NCI-H1417 treated with DMSO at 0.1 percent for 48 hours (cell line): ENCODE measurements at places on chromosomes 2 and 18.

GRCh38 chr2:218645126-218645525 is 14.3 kb downstream of the ZNF142 start:
- no peak for DNase-seq

DNA sequence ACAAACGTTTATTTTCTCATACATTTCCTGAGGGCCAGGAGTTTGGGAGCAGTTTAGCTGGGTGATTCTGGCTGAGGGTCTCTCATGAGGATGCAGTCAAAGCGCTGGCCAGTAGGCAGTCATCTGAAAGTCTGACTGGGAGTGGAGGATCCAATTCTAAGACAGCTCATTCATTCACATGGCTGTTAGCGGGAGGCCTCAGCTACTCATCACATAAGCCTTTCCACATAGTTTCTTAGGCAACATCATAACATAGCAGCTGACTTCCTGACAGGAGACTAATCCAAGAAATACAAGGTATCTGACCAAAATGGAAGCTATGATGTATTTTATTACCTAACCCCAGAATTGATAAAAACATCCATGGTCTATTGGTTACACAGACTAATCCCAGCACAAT is 2.9 kb upstream of the MRPL44 start:
- DNase-seq = no peak

- DNase-seq = no peak
Measured at GRCh38 chr2:120279708-120280107, 27.1 kb downstream of the RALB start.

- no peak for DNase-seq
Measured at GRCh38 chr2:141423124-141423523, 707.7 kb downstream of the LRP1B start.

GRCh38 chr2:2145817-2146216 is 185.3 kb downstream of the MYT1L start:
- DNase-seq = no peak

DNA sequence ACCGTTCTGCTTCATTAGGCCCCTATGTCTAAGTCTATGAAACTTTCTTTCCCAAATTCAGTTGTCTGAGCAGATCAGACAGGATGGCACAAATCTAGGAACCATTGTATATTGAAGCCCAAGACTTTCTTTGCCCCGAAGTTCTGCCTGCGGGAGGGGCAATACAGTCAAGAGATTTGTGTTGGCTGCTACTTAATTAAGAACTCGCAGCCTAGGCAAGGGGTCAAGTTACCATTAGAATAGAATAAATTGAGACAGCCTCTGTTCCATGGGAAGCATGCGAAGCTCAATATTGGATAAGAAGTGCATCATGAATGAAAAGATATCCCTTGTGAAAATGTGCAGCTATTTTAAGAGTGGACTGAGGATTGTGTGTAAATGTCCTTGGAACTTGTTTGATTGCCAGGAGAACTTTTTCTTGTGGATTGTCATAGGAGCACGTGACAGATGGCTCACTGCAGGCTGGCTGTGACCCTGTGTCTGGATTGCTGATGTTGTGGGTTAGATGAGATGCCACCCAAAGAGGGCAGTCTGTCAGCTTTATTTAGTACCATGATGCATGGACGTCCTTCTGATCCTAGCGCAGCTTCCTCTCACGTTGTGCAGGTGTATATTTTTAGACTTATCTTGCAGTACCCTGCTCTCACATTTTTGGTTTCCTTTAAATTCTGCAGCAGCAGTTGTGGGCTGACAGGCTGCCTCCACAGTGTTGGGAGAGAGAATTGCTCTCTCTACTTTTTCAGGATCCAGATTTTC is 30.9 kb downstream of the HAUS1 start:
- no peak for DNase-seq

DNA sequence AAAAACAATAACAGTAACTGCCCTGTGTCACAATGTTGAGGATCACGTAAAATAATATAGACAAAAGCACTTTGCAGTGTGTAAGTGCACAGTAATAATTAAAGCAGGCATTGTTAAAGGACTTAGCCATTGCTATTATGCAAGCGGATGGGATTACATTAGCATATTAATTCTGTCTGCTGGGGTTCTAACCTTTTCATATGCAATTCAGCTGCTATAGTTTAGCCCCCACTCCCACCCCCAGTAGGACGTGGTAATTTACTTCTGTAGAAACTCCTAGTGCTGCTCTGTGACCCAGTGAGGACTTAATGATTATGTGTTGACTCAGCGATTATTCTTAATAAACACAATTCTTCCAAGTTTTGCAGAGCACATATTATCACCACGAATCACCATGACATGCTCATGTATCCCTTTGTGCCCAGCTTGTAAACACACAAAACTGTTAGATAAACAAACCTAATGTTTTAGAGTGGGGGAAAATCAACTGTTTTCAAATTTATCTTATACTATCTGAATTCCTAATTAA is 5.1 kb upstream of the ADAM23 start:
- DNase-seq = no peak

GRCh38 chr2:162591403-162592083 is 247.0 kb downstream of the KCNH7 start:
- DNase-seq = no peak

DNA sequence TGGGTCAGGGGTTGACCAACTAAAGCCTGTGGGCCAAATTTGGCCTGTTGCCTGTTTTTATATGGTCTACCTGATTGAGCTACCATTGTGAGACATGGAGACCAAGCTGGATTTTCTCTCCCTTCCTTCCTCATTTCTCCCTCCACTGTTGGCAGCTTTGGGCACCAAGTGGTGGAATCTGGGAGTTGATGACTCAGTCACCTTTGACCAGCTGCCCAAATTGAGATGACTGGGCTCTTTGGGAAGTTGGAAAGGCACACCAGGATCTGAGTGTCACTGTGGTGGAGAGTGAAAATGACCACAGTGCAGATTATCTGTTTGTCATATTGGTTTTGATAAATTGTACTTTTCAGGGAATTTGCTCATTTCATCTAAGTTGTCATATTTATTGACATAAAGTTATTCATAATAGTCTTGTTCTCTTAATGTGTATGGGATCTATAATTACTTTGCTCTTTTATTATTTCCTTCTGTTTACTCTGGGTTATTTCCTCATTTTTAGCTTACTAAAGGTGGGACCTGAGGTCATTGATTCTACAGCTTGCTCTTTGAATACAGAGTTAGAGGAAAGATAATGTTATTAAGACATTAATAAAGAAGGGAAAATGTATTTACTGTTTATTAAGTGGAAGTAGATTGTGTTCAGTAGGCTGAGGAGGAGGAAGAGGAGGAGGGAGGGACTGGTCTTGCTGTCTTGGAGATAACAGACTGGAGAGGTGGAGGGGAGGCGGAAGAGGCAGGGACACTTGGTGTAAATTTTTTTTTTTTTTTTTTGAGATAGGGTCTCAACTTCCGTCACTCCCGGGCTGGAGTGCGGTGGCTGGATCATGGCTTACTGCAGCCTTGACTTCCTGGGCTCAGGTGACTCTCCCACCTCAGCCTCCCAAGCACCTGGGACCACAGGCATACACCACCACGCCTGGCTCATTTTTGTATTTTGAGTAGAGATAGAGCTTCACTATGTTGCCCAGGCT is 31.8 kb downstream of the AGFG1 start:
- no peak for DNase-seq

DNA sequence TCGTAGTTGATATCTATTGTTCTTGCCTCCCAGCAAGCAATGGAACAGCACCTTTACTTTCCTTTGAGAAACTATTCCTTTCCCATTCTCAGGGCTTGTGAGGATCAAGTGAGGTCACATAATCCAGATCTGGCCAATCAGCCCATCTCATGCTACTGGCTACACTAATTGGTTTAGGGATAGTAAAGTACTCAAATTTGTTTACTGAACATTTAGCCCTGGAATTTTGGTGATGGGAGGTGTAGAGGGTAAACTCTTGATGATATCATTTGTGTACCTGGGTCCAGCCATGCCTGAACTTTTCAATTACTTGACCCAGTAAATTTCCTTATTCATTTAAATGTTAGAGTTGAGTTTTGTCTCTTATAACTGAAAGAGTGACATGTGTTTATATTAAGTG is 195.8 kb upstream of the TNP1 start:
- DNase-seq = no peak

- no peak for DNase-seq
Measured at GRCh38 chr2:27754138-27754588, 17.4 kb upstream of the MRPL33 start.
